ENCODE measurements at places on chromosomes 4 and X. TPM values are rescaled to one million over a fixed set of nuclear protein-coding genes. Genes with fewer than 3 reads are reported as not detected.

DNA sequence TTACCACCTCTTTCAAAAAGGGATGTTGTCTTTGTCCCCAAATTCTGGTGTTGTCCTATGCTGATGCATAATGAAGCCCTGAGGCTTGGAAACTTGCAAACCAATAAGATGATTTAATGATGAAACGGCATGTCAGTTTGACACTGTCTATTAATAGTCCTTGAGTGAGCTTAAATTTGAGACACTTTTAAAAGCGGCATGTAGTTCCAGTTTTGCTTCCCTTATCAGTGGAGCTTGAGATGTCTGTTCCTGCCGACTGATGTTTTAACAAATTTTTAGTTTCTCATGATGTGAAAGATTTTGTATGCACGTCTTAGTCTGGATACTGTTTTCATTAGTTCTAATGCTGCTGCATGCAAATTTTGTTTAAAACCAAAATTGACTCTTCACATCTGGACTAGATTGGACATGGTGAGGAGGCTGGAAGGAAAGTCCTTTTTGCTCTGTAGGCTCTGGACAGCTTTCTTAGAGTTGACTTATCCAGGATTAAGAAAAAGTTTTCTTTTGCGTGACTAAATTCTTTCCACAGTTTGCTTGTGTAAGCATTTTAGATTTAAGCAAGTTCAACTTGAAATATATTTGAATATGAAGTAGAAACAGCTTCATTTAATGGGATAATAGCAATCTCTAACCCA lies 11.7 kb downstream of the C1GALT1C1 start:
- no peak for DNase-seq

GRCh38 chrX:110162867-110163266 lies 155.0 kb downstream of the AMMECR1 start:
- no peak for DNase-seq

DNA sequence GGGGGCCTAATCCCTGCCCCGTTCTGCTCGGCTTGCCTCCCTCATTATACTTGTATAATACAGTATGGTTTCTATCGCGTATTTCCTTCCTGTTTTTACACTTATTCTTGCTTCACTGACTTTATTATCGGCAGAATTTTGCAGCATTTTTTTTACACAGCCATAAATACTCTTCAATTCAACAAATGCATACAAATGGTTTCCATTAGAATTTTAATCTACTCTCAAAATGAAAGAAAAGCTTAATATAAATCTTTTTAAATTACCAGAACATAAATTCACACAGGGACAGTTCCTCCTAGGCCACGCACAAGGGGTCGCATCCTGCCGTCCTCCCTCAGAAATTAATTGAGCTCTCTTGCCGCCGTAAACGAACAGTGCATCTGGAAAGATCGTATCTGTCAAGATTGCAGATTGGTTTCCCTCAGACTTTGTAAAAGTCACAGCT lies 42.9 kb downstream of the DCTD start:
- no peak for DNase-seq

DNA sequence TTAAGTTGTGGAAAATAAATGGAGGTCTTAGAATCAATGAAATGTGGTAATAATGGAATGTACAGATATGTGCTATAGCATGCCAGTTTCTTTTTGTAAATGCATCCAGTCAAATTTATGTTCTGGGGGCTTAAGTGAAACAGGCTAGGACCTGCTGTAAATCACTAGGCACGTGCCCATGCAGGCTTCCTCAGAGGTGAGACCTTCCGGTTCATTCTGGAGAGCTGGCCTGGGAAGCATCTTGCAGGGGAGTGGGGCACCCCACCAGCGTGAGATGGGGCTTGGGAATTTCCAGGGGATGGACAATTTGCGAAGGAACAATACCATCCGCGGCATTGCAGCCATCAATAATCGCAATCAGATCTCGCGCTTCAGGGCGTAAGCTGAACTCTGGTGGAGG lies 80.1 kb downstream of the SORCS2 start:
- DNase-seq = no peak

GRCh38 chrX:141669689-141670088 lies 28.9 kb downstream of the SPANXD start:
- no peak for DNase-seq

The HUWE1 gene
- 60.1 TPM for polyA plus RNA-seq

DNA sequence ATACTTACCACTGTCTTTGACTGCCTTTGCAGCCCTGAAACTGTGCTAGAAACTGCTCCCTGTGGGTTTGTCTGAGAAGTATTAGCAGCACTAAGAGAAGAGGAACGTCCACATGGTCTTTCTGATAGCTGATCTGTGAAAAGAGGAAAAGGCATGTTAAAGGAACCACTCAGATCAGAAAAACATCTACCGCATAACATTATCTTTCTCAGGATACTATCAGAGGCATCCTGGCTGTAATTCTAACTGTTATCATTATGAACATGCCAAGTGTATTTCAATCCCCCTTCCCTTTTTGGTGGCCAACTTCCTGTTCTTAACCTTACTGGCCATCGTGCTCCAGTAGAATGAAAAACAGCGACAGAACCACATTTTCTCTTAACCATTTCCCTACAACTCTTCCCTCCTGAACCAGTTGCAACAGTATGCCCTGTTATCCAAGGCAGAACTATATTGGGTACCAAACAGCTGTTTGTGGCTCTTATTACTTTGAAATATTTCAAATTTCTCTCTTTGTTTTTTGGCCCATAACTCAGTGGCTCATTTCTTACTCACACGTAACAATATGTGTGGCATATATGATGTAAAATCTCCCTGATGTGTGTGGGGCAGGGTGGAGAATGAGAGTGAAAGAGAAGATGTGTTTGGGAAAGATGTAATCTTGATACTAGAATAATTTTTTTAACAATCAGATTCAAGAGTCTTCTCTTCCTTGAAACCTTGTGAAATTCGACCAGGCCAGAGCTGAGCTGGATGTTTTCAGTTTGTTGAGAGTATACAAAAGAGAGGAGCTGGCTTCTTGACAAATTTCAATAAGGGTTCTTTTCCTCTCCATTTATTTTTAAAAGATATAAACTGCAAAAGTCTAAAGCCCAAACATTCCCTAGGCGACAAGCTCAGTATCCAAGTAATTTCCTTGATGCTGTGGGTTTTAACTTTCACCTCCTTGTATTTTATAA lies 35.2 kb downstream of the ARHGEF6 start:
- no peak for DNase-seq

- DNase-seq = no peak
Measured at GRCh38 chrX:131067846-131068745, 9.9 kb downstream of the ARHGAP36 start.

GRCh38 chr4:66275411-66276038 lies 605.2 kb upstream of the EPHA5 start:
- no peak for DNase-seq

The CDS1 gene
- polyA plus RNA-seq = 0.46 TPM

GRCh38 chr4:151906438-151906837 lies 145.6 kb upstream of the GATB start:
- DNase-seq = no peak

DNA sequence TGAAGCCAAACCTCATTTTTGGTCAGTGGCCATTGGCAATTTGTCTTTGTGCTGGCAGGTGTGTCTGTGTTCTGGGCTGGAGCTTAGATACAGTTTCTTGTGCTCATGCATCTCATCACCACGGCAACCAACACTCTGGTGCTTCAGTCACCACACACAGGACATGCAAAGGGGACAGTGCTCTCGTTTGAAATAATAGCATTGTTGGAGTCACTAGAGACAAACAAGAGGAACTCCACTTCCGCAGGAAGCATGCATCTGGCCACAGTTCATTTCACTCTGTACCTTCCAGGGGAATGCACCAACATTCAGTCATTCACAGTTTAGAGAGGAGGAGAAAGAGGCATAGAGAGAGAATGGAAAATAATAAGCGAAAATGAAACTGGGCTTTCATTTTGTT lies 267.4 kb downstream of the ANK2 start:
- no peak for DNase-seq

The SCRG1 gene
- not detected for polyA plus RNA-seq

Measured in A549 (cell line).